ENCODE measurements at places on chromosomes 1 and 21.

- DNase-seq, result no peak
Measured at GRCh38 chr1:219294251-219294650, 120.6 kb downstream of the LYPLAL1 start.

GRCh38 chr1:54275349-54275748 lies 75.4 kb downstream of the MRPL37 start:
- DNase-seq, result peak; percentile 7

GRCh38 chr1:162128693-162129356 lies 59.3 kb downstream of the NOS1AP start:
- no peak for DNase-seq

GRCh38 chr1:176196728-176197127 lies 10.4 kb downstream of the COP1 start:
- DNase-seq, result no peak

DNA sequence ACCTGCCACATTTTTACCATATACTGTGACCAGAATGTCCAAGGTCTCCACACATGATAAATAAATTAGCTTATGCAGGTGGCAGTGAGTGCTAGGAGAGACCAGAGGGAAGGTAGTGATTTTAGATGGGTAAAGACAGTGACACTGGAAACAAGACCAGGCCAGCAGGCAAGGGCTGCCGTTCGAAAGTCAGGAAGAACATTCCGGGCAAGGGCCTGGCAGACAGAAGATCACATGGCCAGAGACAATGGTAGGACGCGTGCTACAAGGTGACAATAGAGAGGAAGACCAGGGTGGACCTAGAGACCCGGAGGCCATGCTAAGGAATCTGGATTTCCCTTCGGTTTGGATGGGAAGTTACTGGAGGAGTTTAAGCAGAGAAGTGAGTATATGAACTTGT lies 9.7 kb downstream of the PGBD5 start:
- DNase-seq, result no peak

GRCh38 chr1:243312952-243313634 lies 57.3 kb downstream of the SDCCAG8 start:
- DNase-seq, result no peak

- no peak for DNase-seq
Measured at GRCh38 chr1:47677241-47677940, 239.5 kb downstream of the FOXD2 start.
